NT2/D1 (cell line): ENCODE measurements at places on chromosomes 12 and 14.
A peak's percentile ranks its signal among the peaks of the same experiment; 100 is the strongest.

- no peak for DNase-seq
Measured at GRCh38 chr14:73125169-73125588, 11.1 kb upstream of the PSEN1 start.

GRCh38 chr14:33030386-33030785, 91.7 kb downstream of the NPAS3 start:
- no peak for DNase-seq

DNA sequence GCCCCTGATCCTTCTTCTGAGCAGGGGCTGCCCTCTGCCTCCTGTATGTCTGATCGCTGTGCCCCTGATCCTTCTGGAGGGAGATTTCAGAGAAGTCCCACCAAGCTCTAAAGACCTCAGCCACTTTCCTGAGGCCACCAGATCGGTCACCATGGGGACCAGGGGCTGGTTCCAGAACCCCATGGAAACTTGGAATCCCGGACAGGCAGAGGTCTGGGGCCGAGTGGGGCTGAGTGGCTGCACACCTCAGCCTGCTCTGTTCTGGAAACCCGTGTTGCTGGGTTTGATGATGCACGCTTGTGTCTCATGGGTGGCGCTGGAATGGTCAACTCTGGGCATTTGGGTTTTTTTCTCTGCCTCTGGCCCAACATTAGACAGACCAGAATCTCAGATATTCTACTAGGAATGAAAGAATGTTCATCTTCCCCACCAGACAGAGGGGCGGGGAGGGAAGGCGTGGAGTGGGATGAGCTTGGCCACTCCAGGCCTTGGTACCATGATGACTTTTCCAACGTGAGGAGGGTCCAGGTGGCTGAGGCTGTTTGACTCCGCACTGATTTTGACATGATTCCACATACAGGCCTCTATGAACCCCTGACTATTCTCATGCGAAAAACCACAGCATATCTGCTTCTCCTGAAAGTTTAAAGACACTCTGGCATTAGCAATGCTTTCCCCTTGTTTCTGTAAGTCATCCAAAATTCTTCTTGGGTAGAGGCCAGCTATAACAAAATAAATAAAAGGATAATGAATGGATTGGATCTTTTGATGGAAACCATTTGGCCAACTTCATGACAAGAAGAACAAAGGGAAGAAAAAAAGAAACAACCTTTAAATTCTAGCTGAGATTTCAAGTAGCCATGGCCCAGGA, 114.5 kb downstream of the ADGRD1 start:
- no peak for DNase-seq

DNA sequence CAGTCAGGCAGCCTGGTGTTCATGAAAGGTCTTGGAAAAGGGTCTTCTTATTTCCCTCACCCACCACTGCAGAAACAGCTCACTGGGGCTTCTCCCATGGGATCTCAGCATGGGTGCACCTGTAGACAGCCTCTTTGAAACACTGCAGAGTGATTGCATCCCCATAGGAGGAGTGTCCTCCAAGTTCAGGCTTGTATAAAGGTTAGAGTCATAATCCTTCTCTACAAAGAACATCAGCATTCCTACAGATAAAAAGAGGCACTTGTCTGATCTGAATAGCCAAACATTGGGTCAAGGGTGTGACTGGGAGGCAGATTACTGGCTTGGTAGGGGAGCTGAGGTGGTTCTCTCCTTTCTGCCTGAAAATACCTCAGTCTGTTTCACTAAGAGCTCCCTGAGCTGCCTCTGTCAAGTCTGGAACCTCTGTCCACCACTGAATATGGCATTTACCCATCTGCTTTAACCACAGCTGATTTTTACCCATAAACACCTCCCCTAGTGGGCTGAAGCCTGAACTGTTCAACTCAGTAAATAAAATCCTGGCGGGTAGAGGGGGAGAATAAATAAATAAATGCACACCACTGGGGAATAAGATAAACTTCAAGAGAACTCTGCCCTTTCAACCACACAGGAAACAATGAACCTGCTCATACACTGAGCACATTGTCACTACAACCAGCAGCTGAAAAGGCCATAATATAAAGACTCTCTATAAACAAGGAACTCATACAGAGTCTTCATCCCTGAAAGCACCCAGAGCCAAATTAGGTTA, 120.7 kb upstream of the SCAF11 start:
- DNase-seq: no peak

DNA sequence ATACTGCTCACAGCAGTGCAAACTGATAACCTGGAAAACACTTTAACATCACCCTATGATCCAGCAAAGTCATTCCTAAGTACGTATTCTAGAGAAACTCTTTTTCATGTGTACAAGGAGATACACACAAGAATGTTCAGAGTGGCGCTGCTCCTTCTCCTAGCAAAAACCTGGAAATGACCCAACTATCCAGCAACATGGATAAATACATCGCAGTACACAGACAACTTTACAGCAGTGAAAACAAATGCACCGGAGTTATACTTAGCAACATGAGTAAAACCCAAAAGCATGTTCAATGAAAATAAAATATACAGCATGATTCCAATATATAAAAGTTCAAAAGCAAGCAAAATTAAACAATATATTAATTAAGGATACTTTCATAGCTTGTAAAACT, 18.7 kb downstream of the SART3 start:
- DNase-seq: no peak

- DNase-seq: no peak
Measured at GRCh38 chr14:69094481-69094880, 58.4 kb downstream of the DCAF5 start.

GRCh38 chr12:101859664-101860607, 17.4 kb upstream of the DRAM1 start:
- DNase-seq: no peak

- DNase-seq: peak; percentile 2
Measured at GRCh38 chr14:104536942-104537612, 42.5 kb upstream of the C14orf180 start.

- no peak for DNase-seq
Measured at GRCh38 chr14:59424341-59425071, 40.7 kb downstream of the GPR135 start.

DNA sequence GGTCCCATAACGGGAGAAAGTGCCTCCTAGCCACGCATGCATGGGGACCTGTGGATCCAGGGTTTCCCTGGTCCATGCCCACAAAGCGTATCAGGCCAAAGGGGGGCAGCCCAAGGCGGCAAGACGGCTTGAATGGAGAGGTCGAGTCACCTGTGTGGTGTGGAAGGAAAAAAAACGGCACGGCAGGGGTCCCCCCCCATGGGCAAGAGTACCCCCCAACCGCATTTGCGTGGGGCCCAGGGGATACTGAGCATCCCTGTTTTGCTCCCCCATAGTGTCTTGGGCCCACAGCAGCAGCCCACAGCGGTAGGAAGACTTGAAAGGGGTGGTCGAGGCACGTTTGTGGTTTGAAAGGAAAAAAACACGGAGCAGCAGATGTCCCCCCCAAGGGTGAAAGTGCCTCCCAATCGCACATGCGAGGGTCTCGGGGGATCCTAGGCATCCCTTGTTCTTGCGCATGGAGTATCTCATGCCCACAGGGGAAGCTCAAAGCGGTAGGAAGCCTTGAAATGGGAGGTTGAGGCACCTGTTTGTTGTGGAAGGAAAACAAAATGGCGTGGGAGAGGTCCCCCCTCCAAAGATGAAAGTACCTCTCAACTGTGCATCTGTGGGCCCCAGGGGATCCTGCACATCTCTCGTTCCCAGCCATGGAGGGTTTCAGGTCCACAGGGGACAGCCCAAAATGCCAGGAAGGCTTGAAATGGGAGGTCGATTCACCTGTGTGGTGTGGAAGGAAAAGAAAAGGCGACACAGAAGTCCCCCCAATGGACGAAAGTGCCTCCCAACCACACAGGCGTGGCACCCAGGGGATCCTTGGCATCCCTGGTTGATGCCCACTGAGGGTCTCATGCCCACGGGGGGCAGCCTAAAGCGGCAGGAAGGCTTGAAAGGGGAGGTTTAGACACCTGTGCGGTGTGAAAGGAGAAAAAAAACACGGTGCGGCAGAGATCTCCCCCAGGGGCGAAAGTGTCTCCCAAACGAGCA, 577.5 kb downstream of the ALG10 start:
- no peak for DNase-seq

GRCh38 chr14:78967111-78967809, 797.1 kb downstream of the NRXN3 start:
- DNase-seq: no peak

- DNase-seq: no peak
Measured at GRCh38 chr12:7136676-7137075, 6.5 kb downstream of the CLSTN3 start.

- DNase-seq: no peak
Measured at GRCh38 chr14:87892763-87893162, 100.2 kb downstream of the GALC start.

GRCh38 chr12:96773031-96773430, 134.0 kb upstream of the NEDD1 start:
- no peak for DNase-seq

- no peak for DNase-seq
Measured at GRCh38 chr12:46818642-46819041, 7.2 kb downstream of the SLC38A4 start.

GRCh38 chr12:120062976-120063579, 53.5 kb downstream of the RAB35 start:
- DNase-seq: no peak

DNA sequence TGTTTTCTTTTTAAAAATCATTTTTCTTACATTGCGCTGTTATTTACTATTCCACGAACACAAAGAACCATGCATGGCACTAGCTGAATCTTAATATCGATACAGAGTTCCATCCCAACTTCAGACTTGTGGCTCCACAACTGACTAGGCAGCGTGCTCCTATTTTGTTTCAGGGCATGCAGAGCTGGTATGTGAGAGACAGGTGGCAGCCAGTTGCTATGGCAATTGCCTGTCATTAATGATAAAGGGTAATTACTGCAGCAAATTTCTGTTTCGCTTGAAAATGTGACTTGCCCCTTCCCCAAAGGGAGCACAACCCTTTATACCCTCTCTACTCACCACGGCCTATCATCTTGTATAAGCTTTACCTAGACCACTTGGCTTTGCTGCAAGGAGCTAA, 113.1 kb upstream of the G2E3 start:
- no peak for DNase-seq

GRCh38 chr12:99427104-99427503, 220.4 kb upstream of the GARIN6 start:
- DNase-seq: no peak

DNA sequence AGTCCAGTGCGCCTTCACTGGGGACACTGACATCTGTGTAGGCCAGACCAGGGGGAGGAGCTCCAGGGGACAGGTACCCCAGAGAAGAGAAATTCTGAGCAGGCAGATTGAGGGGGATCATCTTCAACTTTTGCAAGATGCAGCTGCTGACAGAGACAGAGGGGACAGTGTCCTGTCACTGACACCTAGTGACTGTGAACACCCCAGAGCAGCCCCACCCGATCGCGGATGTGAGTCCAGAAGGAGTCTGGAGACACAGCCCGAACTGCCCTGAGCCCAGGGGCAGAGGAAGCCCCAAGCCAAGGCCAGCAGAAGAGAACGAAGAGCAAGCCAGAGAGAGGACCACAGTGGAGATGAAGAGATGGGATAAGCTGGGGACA, 21.7 kb upstream of the LRTM2 start:
- DNase-seq: no peak

DNA sequence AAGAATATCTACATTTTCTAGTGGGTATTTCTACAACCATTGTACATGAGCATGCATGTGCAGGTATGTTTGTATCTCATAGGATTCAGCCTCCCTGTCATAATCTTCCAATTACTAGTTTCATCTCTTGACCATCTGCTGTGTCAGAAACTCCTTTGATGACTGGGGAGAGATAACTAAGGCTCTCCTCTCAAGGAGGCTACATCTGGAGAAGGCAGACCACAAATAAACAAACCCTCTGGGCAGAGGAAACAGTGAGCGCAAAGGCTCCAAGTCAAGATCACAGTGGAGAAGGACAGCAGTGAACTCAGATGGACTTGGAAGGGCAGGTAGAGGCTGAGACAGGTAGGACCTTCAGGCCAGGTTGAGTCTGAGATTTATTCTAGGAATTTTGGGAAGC, 166.4 kb downstream of the PELI2 start:
- no peak for DNase-seq

DNA sequence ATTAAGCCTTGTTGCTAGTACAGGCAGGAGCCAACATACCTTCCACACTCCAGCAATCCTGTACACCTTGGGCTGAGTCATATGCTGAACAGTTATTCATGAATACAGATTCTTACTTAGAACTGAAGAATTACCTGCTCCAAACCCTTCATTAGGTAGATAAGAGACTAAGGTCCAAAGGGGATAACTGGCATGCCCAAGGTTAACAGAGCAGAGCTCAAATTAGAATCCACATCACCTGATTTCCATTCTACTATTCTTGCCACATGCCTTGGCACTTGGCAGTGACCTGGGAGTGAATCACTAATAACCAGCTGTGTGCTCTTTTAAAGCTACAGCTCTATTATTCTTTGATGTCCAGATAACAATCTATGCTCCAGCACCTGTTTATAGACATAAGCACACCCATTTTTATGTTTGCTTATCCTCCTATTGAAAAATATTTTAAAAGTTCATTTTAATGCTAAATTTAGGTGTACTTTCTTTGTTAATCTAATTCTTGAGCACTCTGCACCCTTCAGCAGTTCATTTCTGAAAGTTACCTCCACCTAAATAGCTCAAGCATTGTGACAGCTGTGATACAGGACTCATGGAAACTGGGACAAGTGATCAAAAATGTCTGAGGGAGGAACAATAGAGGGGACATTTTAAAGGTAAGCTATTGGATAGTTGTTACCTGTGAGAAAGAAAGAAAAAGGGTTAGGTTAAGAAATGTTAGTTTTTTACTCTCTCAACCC, 19.4 kb downstream of the LPCAT3 start:
- DNase-seq: no peak

GRCh38 chr14:45112896-45113781, 21.1 kb downstream of the FKBP3 start:
- no peak for DNase-seq

DNA sequence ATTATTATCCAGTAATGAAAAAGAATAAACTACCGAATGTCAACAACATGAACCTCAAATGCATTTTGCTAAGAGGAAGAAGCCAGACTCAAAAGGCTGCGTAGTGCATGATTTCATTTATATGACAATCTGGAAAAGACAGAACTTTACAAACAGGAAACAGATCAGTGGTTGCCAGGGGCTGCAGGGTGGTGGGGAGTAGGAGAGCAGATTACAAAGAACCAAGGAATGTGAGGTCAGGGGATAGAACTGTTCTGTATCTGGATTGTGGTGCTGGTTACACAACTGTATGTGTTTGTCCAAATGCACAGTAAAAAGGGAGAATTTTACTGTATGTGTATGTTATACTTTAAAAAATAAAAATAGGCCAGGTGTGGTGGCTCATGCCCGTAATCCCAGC, 89.7 kb upstream of the MYL2 start:
- no peak for DNase-seq
